ENCODE measurements at places on chromosomes 5 and 9.

DNA sequence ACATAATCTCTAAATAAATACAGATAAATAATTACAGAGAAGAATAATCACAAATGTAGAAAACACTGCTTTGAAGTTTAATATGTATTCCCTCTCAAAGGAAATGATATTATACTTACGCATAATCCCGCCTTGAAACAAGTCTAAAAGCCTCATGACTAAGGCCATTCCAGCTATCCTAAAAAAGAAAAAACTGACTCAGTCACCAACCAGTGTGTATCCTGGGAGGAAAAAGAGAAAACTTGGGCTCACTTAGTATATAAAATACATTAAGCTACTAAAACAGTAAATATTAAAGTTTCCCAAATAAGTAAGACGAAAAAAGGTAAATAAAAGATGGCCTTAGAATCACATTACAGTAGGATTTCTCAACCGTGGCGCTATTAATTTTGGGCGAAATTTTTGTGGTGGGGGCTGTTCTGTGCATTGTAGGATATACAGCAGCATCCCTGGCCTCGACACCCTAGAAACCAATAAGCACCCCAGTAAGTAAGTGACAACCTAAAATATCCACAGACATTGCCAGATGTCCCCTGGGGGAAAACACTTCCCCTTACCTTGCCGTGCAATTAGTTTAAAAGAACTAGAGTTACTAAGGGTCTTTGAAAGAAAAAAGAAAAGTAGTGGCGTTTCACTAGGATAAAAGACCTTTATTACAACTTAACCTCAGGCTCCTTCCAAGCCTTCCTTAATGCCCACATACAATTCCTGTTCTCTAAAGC, 1.1 kb downstream of the HSPA9 start:
- DNase-seq, result no peak

- no peak for DNase-seq
Measured at GRCh38 chr9:114629563-114630090, 18.5 kb downstream of the TMEM268 start.

- no peak for DNase-seq
Measured at GRCh38 chr9:16119261-16120230, 566.7 kb downstream of the CCDC171 start.

DNA sequence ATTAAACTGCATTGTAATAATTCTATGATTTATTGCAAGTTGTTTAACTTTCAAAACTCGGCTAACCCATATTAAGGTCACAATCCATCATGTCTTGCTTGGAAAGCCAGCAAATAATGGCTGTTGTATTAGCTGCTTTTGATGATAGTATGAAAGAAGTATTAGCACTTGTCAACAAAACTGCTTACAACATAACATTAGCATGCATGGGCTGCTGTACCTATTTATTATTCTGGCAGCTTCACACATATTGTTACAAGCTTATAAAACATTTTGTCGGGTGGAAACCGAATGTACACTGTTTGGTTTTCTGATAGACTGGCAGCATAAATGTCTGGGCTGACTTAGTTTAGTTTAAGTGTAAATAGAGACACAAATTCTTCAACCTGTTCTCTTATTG, 378.3 kb downstream of the KIAA0825 start:
- DNase-seq, result no peak

- DNase-seq, result no peak
Measured at GRCh38 chr9:23171479-23171878, 654.6 kb downstream of the ELAVL2 start.

GRCh38 chr9:95272830-95273229, 44.7 kb downstream of the FANCC start:
- no peak for DNase-seq

DNA sequence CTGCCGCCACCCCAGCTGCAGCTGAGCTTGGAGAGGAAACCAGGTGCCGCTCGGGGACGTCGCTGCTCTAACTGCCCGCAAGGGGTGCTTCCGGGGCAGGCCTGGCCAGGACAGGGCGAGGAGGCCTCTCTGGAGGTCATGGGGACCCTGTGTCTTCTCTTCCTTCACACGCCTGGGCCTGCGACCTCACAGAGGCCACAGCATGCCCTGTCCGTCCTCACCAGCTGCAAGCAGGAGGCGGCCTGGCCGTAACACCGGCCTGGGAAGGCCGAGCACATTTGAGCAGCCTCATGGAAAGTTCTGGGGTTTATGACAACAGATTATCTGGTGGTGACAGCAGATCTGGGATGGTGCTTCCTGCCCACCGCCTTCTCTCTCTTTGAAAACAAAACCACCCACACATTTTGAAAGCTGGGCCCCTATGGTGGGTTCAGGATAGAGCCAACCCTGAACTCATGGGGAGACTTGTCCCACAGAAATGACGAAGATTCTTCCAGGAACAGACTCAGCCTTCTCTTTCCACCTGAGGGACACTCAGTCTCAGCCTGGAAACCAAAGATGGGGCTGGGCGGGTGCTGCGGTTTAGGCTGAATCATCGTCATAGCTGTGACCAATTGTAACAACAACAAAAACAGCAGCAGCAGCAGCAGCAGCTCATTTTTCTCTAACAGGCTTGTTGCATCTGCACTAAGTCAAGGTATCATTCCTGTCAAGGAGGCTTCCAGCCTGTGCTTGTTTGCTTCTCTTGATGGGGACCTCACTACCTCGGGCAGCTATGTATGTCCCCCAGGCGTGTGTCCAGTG, 99.6 kb upstream of the RAPGEF1 start:
- peak; percentile 39 for DNase-seq

- no peak for DNase-seq
Measured at GRCh38 chr9:13439685-13440476, 160.4 kb upstream of the MPDZ start.

DNA sequence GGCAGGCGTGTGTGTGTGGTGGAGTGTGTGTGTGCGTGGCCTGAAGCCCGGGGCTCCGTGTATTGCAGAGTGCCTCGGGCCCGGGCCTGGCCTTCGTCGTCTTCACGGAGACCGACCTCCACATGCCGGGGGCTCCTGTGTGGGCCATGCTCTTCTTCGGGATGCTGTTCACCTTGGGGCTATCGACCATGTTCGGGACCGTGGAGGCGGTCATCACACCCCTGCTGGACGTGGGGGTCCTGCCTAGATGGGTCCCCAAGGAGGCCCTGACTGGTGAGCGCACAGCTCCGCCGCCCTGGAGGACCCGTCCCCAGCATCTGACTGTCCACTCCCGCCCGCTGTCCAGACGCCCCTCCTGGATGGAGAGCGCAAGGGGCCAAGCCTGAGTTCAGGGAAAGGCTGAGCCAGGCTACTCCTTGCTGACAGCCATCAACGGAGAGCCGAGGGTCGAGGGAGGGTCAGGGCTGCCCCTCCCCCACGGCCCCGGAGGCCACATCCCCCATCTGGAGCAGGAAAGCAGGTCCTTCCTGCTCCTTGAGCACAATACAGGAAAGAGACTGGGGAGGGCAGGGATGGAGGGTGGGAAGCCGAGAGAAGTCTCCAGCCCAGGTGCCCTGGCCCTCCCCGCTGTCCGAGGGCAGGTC, 18.4 kb downstream of the SLC6A18 start:
- no peak for DNase-seq

DNA sequence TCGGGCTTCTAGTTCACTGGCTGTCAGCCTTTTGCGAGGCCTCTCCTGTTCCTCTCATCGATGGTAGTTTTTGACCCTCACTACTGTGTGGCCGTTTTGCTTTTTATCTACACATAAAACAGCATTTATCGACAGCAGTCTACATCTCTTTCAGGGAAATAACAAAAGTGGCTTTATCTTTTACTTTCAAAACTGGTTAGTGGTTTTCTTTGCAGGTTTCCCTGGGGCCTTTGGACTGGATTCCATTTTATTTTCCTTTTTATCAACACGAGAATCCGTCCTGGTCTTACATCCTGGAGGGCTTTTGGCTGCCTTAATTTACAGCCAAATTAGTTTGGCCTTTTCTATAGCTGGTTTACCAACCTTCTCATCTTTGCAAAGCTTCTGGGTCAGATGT, 793 bp upstream of the PKD2L2 start:
- DNase-seq, result no peak

DNA sequence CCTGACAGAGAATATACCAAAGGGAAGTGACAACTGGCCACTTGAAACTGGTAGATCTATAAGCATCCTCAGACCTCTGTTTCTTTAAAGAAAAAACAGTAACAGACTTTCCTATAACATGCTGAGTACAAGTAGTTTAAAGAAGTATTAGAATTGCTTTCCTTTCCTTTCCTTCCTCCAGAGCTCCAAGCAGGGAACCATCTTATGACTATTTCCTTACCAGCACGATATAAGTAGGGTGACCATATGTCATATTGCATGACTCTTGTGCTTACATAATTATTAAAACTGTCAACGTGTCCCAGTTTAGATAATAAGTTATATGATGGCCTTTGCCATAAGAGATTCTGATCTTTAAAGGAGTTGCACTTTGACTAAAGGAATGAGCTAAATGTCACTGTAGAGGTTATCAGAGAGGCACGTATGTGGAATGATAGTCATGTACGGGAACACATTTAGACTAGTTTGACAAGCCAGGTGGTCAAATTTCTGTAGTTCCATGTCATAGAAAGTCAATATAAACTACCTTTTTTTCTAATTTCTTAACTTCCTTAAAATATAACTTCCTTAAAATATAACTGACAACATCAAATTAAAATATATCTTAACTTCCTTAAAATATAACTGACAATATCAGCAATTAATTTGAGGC, 212.7 kb upstream of the CD180 start:
- DNase-seq, result no peak

DNA sequence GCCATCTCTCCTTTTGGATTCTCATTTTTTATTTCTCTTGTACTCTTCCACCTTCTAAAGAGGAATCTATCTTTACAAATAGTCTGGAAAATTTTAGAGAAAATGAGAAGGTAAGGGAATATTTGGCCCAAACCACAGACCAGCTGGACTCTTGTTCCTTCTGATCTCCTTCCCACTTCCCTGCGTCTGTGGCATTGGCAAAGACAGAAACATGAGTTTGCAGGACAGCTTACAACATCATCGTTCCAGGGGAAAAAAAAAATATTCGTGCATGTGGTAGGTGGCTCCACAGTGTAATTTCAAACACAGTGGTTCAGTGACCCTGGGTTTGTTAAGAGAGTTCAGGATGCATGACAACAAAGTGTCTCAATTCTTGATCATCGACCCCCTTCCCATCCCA, 755.0 kb downstream of the DNAH5 start:
- DNase-seq, result no peak

GRCh38 chr5:133713751-133714150, 101.4 kb upstream of the FSTL4 start:
- no peak for DNase-seq

GRCh38 chr5:146828385-146828784, 50.2 kb downstream of the PPP2R2B start:
- DNase-seq, result no peak

DNA sequence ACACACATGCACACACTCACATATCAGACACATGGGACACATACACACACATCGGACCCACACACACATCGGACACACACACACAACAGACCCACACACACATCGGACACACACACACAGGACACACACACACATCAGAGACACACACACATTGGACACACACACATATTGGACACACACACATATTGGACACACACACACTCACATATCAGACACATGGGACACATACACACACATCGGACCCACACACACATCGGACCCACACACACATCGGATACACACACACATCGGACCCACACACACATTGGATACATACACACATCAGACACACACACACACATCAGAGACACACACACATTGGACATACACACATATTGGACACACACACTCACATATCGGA, 12.8 kb upstream of the LAMC3 start:
- no peak for DNase-seq

GRCh38 chr5:169350016-169350415, 49.1 kb upstream of the SLIT3 start:
- DNase-seq, result no peak

DNA sequence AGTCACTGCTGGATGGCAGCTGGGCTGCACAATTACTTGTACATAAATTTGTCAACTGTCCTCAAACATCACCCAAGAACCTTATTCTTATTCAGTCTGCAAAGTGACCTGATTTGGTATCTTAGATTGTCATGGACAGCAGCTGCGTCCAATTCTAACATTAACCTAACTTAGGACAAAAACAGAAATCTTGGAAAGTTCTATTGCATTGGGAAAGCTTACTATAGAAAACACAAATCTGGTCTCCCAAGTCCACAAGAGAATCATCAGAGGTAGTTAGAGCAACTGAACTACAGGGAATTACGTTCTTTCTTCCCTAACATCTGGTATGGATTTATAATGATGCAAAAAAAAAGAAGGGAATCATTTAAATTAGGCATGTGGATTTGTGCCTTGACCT, 283.9 kb downstream of the NR2F1-AS1 start:
- DNase-seq, result no peak

- no peak for DNase-seq
Measured at GRCh38 chr9:129262261-129262660, 84.2 kb upstream of the IER5L start.

GRCh38 chr9:33924978-33925797, 108.2 kb downstream of the UBE2R2 start:
- no peak for DNase-seq

DNA sequence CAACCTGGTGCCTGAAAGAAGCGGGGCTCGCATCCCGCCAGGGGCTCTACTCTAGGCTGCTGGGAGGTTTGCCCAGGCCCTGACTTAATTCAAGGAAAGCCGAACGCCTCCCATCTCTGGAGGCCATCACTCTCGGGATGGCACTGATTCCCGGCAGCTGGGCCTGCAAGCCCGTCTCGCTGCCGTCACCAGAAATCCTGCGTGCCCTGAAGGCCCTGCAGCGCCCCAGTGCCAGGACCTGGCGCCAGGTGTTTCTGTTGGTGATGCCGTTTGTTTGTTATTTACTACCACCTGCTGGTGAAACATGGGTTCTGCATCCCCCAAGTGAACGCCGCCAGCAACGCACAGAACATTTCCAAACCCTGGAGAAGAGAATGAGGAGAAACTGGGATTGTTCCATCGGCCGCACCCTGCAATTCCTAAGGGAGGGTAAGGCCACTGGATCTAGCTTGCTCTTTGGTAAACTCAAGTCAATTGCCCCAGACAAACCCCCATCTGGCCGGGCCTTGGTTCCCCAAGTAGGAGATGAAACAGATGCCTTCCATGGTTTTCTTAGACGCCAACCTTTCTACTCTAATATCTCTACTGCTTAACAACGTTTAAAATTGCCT, 77.9 kb downstream of the AK8 start:
- DNase-seq, result peak; percentile 8

GRCh38 chr5:122183098-122183787, 53.9 kb downstream of the ZNF474 start:
- DNase-seq, result peak; percentile 40

DNA sequence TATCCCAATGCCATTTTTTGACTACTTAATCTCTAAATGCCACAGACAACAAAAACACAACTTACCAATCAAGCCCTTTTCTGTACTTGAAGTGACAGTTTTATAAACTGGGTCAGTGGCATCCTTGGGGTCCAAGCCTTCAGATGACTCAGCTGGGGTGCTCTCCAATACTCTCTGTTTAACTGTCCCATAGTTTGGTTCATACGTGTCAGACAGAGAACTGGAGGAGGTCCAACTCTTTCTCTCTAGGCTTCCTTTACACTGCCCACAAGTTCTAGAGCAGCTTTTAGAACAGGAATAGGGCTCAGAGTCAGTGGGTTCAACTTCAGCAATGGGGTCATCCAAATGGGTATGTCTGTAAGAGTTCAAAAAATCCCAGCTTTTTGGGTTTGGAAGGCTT, 166.9 kb downstream of the CDC42SE2 start:
- DNase-seq, result no peak

GRCh38 chr9:120724757-120725400, 10.6 kb upstream of the MEGF9 start:
- no peak for DNase-seq
